Left renal cortex interstitium (tissue), 4 donors: ENCODE measurements at places on chromosomes 5 and 9.

DNA sequence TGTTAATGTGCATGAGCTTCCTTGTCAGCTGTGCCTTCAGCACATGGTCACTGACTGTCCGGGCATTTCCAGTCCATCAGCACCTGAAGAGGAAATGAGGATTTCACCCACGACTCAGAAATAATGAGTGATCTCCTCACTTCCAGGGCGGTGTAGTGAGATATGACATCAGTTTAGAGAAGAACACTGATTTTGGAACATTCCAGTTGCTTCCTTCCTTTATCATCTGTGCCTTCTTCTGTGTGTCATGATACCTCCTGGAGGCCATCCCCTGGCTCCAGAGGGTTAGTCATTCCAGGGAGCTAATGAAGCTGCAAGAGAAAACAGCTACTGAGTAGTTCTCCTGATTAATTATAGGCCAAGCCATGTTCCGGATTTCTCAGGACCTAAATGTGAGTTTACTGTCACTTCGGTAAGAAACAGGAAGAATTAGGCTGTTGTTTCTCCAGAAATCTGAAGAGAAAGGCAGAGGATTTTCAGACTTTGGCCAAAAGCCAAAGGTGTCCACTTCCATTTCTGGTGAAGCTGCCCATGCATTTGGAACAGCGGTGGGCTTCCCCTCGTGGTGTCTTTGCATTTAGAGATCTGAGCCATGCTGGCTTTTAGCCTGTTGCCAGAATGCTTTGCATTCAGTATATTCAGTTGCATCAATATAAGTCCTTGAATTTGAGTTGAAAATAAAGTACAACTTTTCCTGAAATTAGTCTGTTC is 161.3 kb upstream of the OTULINL start:
- DNase-seq, result no peak

DNA sequence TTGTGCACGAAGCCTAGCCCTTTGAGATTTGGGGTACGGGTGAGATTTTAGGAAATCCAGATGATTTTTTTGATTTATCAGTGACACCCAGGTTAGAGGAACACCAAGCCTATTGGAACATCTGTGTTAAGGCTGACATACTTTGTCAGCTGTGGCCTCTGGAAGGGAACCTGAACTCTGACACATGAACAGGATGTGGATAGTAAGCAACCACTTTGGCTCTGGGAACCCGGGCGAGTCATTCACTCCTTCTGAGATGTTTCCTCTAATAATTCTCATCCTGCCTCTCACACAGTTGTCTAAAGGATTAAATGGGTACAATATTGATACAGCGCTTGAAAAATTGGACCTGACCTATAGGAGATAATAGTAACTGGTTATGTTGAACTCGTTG is 67.8 kb downstream of the FGF1 start:
- no peak for DNase-seq

- no peak for DNase-seq
Measured at GRCh38 chr9:76877961-76878360, 28.0 kb downstream of the PRUNE2 start.

DNA sequence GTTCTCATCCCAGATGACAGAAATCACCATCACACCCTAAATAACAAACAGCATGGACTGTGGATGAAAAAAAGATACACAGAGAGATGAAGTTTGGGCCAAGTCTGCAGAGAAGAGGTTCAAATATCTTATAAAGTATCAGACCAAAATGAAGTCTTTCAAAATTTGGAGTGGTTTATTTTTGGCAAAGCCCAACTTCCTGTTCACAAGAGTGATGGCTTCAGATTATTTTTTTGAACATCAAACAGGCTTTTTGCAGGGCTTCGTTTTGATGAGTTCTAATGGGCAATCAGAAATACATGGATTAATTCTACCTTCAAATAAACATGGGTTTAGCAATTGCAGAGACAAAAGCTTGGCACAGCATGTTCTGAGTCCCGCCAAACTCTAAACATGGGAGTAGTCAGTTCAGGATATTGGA is 378.2 kb upstream of the RPS23 start:
- DNase-seq, result no peak

DNA sequence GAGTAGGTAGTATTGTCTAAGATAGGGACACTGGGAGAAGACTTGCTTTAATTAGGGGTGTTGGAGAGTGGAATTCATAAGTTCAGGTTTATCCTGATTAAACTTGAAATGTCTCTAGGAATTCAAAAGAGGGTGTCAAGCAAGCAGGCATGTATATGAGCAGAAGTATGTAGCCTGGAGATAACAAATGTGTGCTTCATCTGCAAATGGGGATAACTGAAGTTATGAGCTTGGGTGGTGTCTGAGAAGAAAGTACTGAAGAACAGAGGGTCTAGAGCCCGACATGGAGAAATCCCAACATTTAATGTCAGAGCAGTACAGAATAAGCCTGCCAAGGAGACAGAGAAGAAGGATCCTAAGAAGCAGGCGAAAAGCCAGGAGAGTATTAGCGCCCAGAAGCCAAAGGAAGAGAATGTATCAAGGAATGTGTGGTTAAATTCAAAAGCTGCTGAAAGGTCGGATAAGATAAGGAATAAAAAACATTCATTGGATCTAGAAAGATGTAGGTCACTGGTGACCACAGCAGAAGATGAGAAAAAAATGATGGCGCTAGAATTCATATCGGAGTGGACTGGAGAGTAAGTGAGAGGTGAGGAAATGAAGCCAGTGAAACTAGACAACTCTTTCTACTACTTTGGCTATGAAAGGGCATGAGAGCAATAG is 401.5 kb upstream of the PIK3R1 start:
- no peak for DNase-seq

- DNase-seq, result no peak
Measured at GRCh38 chr5:106172681-106173532, 1497.8 kb downstream of the EFNA5 start.

GRCh38 chr5:1520791-1521453 is 2.8 kb downstream of the LPCAT1 start:
- DNase-seq, result no peak

GRCh38 chr9:86034863-86035734 is 64.3 kb downstream of the GOLM1 start:
- no peak for DNase-seq

GRCh38 chr9:304106-304505 is 89.4 kb downstream of the DOCK8 start:
- no peak for DNase-seq

- no peak for DNase-seq
Measured at GRCh38 chr5:180241600-180241999, 32.6 kb upstream of the RASGEF1C start.

GRCh38 chr5:7816535-7816901 is 34.4 kb downstream of the CFAP90 start:
- no peak for DNase-seq

DNA sequence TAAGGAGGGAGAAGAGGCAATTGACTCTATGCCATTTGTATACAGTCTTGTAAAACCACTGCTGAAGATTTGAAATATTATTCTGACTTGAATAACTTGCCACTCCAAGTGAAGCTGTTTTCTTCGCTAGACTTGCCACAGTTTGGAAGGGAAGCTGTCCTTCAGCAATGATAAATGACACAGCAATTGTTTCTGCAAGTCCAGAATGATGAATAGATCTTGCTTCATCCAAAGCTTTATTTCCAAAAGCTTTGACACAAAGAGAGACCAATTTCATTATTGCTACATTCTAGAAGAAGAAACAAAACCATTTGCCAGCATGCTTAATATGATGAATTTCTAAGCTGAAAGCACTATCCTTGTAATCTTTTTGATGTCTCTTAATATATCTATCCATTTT is 73.7 kb downstream of the ZNF366 start:
- no peak for DNase-seq

DNA sequence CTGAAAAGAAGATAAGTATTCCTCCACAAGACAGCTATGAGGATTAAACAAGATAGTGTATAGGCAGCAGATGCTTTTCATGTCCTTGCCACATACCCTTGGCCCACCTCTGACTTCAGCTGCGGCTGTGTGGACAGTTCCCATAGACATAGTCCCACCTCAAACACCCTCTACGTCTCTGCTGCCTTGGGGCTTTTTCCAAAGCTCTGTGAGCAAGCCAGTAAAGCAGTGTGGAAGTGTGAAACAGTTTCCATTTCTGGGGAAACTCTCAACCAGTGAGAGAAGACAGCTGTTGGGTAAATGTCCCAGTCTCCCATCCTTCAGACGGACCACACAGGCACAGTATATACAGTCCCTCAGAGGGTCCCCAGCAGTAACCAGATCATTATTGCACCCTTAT is 125.5 kb downstream of the CDK5RAP2 start:
- DNase-seq, result no peak

DNA sequence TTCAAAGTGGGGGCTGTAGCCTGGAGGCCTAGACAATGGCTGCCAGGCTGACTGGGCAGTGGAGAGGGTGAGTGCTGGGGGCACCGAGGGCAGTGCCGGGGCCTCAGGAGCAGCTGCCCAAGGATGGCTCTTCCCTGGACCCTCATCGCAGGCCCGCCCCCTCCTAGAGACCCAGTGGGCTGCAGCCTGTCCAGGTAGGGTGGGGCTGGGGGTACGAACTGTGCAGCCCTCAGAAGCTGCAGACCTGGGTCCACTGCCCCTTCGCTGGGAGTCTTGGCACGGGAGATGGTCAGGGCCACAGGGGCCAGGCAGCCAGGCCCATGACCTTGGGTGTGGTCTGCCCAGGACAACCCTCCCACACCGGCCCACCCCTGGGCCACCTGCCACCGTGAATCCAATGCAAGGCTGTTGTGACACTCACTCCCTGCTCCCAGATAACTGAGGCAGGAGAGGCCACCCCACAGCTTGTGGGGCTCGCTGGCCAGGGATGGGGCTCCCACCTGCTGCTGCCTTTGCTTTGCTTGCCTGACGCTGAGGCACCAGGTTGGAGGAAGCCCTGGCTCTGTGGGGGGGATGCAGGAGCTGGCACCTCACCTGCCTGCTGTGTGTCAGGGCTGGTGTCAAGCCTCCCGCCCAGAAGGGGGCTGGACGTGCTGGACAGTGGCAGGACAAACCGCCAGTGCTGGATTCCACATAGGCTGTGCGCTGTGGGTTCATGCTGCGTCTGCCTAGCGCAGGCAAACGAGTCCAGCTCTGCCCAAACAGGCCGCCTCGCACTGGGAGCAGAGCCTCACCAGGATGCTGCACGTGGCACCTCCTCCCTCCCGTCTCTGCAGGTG is 23.1 kb upstream of the SLC9A3 start:
- no peak for DNase-seq

GRCh38 chr5:150497274-150497988 is 10.5 kb upstream of the NDST1 start:
- no peak for DNase-seq

DNA sequence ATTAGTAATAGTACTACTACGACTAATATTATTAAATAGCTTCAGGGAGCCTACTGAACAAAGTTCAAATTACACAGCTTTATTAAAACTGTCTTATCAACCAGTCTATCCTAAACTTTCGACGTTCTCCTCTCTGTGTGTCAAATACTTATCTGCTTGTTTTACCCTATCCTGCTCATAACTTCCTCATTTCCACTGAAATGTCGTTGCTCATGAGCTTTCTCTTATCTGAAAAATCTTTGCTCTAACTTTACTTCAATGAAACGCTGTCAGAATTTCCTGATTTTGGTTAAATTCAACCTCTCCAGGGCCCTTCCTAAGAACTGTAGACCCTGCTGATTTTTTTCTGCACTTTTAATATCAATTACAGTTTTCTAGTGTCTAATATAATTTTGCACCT is 1431.0 kb upstream of the WWC1 start:
- no peak for DNase-seq
